ENCODE measurements at places on chromosomes 4 and X.
A peak's percentile ranks its signal among the peaks of the same experiment; 100 is the strongest.

GRCh38 chr4:137067735-137068134 is 464.6 kb downstream of the PCDH18 start:
- peak; percentile 17 for DNase-seq

GRCh38 chr4:7323872-7324650 is 110.7 kb downstream of the PSAPL1 start:
- no peak for DNase-seq

GRCh38 chrX:38426785-38427184 is 74.4 kb downstream of the OTC start:
- no peak for DNase-seq

GRCh38 chr4:159297091-159297490 is 194.2 kb downstream of the RAPGEF2 start:
- DNase-seq, result no peak

DNA sequence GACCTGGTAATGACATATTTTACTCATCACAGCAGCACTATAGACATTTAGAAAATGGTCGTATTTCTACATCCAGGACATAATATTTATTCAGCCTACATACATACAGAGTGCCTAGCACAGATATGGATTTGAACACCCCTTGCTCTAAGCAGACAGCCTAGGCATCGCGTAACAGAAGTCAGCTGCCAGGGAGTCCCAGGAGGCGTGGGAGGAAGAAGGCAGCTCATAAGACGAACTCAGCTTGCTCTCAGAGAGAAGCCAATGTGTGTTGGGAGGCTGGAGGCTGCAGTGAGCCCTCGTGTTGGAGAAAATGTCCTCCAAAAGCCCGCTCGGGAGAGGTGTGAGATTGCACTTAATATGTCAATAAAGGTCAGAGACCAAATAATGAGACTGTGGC is 131.6 kb downstream of the BCOR start:
- DNase-seq, result no peak

DNA sequence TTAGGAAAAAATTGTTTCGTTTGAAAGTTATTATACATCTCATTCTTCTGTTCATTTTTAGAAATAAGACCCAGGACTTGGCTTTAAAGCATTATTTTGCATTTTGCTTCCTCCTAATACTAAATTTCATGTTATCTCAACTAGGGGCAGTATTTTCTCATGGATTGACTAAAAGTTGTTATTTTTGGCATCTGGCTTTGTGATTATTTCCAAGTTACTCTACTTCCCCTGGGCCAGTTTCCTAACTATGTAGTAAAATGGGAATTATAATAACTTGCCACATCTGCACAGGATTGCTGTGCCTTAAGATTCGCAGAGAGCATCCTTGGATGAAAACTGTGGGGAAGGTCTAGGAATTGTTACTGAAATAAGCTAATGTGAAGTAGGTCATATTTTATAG is 3.0 kb downstream of the RBPJ start:
- DNase-seq, result peak; percentile 30

DNA sequence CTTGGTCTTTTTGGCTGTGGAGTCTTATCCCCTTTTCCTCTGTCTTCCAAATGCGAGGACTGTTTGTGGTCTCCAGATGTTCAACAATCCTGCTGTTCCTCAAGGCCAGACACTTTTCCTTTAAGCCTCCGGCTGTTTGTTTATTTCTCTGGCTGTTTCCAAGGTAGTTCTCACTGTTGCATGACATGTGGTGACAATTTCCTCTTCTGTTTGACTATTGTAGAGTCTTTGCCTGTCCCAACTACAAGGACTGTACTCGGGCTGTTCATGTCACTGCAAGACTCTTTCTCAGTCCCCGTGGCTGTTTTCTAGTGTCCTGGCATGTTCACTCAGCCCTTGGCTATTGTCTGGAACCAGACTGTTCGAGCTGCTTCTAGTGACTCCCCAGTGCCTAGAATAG is 50.6 kb downstream of the ZNF157 start:
- no peak for DNase-seq

DNA sequence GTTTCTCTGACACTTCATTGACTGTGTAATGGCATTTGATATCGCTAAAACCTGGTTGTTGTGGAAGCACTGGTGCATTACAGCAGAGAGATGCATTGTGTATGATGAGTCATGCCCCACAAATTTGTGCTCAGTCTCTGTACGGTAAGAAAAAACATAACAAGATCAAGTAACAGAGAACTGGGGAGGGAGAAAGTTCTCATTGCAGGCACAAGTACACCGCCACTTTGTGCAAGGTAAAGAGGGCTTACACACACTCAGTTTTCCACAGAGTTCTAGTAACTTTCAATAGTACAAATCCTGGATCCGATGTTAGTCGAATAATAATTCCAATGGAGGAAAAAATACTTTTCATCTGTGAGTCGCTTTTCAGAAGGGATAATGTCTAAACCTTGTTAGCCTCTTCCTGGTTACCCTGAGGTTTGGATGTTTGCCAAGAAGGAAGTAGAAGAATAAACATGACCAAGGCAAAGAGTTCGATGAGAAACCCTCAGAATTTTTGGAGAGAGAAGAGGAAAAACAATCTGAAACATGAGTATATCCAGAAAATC is 512.5 kb upstream of the SLIT2 start:
- DNase-seq, result peak; percentile 85

GRCh38 chr4:150145946-150146340 is 67.7 kb downstream of the DCLK2 start:
- peak; percentile 36 for DNase-seq

DNA sequence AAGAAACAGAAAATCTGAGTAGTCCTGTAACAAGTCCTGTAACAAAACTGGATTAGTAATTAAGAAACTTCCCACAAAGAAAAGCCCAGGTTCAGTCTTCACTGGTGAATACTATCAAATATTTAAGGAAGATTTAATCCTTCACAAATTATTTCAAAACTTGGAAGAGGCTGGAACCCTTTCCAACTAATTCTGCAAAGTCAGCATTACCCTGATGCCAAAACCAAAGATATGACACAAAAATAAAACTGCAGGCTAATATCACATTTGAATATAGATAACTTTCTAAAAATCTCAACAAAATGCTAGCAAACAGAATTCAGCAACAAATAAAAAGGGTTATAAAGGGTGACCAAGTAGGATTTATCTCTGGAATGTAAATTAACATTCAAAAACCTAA is 80.5 kb downstream of the AR start:
- no peak for DNase-seq

DNA sequence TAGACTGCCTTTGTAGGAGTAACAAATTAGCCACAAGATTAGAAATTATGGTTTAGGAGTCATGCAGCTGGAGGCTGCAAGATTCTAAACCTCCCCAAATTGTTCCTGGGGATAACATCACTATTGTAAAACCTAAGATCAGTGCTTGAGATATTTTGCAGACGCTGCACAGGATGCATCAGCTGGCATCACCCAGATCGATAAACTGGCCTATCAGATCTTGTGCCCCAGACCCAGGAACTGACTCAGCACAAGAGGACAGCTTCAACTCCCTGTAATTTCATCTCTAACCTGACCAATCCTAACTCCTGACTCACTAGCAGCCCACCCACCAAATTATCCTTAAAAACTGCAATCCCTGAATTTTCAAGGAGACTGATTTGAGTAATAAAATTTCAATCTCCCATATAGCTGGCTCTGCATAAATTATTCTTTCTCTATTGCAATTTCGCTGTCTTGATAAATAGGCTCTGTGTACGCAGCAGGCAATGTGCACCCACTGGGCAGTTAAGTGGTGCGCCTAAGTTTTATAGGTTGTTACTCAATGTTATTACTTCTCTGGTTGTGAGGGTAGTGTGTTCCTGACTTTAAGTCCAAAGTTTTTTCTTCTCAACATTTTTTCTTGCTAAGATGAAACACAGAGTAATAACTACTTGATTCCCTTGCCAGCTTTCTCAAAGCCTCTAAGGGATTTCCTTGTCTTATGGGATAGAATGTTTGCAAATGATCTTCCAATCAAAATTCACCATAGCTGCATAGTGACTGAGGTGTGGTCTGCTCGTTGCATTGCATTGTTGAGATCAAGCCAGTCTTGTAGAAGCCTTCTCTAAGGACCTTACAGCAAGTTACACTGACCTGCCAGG is 312.3 kb upstream of the DKK2 start:
- no peak for DNase-seq

- DNase-seq, result no peak
Measured at GRCh38 chr4:53235547-53235946, 130.3 kb downstream of the SCFD2 start.

DNA sequence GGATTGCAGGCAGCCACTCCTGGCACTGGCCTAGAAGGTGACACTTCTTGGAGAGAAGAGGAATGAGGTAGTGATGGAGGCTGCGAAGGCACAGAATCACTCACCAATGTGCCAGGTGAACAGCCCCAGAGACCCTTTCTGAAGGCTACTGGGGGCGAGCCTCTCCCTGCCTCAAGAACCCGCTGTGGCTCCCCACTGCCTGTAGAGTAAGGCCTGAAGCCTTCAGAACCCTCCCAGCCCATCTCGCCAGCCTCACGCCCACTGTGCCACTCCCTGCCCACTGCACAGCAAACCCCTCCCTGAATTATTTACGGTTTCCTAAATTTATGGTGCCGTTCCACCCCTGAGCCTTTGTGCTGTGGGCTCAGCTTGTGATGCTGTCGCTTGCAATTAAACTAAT is 24.2 kb upstream of the SORCS2 start:
- no peak for DNase-seq

DNA sequence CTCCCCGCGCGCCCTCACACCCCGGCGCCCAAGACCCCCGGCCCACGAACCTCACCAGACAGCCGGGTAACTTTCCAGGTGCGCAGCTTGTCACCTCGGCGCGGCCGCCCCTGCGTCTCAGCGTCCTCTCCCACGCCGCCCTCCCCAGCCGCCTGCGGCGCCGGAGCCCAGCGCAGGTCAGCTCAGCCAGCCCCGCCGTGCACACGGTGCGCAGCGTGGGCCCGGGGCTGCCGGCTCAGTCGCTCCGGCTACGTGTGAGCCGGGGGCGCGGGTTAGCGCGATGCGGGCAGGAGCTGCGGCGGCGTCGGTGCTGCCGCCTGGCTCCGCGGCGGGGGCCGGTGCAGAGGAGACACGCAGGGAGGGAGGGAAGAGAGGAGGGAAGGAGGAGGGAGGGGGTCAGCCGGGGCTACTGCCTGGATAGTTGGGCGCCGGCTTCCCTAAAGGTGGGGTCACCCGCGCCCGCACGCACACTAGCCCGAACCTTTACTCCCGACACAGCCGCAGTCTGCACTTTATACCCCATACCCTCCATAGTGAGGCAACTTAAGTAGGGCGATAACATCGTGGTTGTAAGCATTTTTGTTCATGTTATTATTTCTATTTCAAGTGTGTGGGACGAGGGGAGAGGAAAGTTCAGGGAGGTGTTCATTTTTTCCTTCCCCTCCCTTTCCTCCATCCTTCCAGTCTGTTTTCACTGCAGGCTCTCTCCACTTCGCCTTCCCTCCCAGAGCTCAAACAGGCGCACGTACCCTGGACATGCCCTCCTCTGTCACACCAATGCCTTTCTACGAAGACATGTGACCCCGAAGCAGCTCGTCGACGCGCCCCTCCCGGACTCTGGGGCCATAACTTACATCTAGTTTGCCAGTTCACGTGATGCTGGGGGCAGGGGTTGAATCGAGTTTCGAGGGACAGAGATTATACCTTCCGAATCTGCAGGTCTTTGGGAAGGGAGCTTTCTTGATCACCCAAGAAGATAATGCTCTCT is at the start of gene PRKG2:
TSS of gene PRKG2 (minus strand) at position 342 of the 988 bp plus-strand sequence. CDS start 10,175 bp downstream, outside the sequence.
- DNase-seq, result no peak

DNA sequence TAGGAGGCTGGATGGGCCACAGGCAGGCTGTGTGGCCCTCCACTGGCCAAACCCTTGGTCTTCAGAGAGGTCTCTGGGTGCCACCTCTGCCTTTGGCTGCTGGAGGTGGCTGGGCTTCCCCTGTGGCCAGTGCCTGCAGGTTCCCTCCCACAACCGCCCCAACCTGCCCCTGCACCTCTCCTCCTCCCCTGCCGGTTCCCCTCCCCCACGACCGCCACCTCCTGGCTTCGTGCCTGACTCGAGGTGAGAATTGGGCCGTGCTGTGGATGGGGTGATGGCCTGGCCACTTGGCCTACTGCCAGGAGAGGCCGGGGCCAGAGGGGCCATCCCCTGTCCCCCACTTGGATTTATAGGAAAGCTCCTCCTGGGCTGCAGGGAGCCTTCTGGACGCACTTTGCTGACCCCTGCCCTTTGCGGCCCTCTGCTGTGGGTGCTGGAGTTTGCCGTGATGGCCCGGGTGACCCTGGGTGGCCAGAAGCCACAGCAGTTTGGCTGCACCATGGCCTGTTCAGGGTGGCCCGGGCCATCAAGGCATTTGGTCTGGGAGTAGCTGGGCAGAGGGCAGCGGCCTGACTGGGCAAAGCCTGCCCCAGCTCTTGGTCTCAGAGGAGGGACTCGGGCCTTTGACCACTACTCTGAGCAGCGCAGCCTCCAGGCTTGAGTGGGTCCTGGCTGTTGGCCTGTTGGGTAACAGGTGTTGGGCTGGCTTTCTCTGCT is 3.8 kb downstream of the NAT8L start:
- DNase-seq, result no peak

GRCh38 chr4:127783026-127783769 is 1.1 kb downstream of the HSPA4L start:
- peak; percentile 24 for DNase-seq

DNA sequence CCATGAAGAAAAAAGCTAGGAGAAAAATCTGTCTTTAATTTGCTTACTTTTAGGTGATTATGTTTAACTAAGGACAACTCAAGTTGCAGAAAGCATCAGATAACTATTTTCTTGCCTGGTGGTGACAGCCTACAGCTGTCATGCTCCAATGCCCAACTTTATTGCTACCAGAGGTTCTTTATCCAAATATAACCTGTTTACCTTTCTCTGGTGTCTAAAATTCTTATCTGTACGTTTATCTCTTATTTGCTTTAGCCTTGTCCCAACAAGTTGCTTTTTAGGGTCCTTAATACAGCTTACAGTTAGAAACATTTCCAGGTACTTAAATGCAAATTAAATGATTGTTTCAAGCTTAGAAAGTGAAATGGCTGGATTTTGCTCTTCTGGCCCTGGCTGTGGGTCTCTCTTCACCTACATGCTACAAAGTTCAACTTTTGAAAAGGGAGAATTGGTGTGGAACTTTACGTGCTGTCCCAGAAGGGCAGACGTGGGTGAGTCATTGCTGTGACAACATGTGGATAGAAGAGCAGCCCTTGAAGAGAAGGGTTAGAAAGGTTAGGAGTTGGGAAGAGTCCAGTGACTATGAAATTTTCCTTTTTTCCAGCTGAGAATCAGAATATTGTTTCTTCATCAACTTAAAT is 60.7 kb downstream of the HPGD start:
- DNase-seq, result no peak

DNA sequence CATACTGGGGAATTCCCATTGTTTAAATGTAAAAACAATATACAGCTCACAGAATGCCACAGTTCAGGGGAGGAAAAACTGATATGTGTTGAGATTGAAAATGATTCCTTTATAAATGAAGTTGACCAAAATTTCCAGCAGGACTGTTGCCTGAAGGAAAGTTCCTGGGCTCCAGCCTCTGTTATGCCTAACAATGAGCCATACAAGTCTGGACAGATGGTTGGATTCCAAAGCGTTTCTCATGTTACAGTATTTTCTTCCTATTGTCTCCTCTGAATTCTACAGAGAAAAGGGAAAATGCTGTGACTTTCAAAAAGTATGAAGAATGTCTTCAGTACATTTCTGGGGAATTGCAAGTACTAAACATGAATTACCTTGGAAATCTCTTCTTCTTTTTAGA is 73.3 kb downstream of the ALPK1 start:
- DNase-seq, result no peak

Measured in fibroblast of skin of abdomen (primary cell).